ENCODE measurements at places on chromosomes 11 and 22.

- peak; percentile 41 for DNase-seq
Observed at GRCh38 chr22:46964773-46965550, 202.5 kb downstream of the TBC1D22A start.

DNA sequence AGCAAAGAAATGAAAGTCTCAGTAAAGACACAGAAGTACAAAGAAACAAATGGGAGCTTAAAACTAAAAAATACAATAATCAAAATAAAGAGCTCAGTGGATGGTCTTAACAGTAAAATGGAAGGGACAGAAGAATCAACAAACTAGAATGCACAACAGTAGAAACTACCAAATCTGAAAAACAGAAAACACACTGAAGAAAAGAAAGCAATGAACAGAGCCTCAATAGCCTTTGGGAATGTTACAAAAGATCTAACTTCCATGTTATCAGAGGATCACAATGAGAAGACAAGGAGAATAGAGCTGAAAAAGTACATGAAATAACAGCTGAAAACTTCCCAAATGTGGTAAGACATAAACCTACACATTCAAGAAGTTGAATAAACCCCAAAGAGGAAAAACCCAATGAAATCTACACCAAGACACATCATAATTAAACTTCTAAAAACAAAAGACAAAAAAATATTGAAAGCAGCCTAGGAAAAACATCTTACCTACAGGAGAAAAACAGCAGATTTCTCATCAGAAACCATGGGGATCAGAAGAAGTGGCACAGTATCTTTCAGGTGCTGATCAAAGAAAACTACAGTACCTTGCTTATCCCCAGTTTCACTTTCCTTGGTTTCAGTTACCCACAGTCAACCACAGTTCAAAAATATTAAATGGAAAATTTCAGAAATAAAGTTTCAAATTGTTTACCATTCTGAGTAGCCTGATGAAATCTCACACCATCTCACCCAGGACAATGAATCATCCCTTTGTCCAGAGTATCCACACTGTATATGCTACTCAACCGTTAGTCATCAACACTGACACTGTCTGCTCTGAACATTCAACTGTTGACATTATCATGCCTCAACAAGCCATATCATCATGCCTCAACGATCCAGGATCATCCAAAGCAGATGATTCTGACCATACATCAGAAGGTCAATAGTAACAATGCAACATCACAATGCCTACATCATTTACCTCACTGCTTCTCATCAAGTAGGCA is 22.2 kb downstream of the RRAS2 start:
- no peak for DNase-seq

DNA sequence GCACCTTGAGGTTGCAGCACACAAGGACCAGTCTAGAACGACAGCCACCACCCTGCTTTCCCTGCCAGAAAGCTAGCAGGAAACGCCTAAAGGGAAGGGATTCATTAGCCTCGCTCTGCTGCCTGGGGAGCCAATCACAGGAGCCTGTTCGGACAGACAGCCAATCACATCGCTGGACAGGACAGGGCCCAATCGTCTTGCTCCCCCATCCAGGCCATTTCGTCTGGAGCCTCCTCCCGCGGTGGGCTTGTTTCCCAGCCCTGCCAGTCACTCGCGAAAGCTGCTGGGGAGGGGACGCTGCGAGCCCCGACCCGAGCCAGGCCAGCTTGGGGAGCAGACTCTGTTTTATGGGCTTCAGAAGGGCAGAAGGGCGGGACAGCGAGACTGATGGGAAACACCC is 79.8 kb upstream of the NCAM1 start:
- peak; percentile 82 for DNase-seq

DNA sequence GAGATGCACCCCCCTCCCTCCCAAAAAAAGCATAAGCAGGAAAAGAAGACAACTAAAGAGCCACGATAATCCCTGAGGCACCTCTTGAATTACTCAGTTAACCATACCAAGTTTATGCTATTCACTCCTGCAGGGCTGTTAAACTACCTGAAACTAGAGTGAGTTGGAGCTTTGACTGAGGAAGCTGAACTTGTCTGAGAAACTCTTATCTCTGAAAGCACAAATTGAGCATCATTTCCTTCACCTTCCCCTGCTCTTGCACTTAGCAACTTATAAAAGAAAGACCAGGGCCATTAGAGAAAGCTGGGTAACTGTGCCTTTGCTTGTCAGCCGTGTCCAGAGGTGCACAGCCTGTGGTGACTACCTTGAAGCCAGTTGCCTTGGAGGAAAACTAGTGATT is 745.6 kb downstream of the NELL1 start:
- no peak for DNase-seq

GRCh38 chr11:69654660-69655478 is 13.9 kb downstream of the CCND1 start:
- DNase-seq: no peak

- no peak for DNase-seq
Observed at GRCh38 chr22:39296981-39297489, 22.4 kb downstream of the RPL3 start.

GRCh38 chr11:5631417-5631816 is 6.6 kb downstream of the TRIM34 start:
- no peak for DNase-seq

All from left forelimb (tissue), 1 donor.